Hepatic stellate cell (primary cell): ENCODE measurements at places on chromosomes 6 and 20.

DNA sequence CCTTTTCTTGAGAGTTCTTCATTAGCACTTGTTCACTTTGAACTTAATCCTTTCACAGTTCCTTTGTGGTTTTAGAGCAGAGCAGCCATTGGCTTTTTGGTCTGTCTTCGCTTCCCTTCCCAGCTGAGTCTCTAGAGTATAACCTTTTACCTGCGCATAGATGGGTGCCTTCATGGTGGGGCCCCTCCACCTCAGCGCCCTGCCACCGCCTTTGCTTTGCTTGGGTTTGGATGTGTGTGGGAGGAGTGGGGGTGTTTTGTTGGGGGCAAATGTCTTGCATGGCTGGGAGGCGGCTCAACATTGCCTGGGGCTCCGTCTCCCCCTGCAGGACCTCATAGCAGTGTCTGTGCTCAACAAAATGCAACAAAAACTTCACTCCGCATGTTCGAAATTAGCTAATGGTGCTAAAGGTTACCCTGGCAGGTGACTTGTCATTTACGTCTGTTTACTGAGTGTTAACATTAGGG, 11.9 kb downstream of the PYGB start:
- no peak for DNase-seq

- no peak for DNase-seq
These were observed 132.4 kb upstream of the MAN1A1 start for GRCh38 chr6:119481976-119482375.

DNA sequence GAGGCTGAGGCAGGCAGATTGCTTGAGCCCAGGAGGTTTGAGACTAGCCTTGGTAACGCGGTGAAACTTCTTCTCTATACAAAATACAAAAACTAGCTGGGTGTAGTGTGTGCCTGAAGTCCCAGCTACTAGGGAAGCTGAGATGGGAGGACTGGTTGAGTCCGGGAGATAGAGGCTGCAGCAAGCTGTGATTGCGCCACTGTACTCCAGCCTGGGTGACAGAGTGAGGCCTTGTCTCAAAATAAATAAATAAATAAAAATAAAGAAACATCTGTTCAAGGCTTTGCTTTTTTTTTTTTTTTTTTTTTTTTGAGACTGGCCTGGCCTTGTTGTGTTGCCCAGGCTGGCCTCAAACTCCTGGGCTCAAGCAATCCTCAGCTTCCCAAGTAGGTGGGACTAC, 23.7 kb upstream of the SLC23A2 start:
- DNase-seq, result no peak

DNA sequence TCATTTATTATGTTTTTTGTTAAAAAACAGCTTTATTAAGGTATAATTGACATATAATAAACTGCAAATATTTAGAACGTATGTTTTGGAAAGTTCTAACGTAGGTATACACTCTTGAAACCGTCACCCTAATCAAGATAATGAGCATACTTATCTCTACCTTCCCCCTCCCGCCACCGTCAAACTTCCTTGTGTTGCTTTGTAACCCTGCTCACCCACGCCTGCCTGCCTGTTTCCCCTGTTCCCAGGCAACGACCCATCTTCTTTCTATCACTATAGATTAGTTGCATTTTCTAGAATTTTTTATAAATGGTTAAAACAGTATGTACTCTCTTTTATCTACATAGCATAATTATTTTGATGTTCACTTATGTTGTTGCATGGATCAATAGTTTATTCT, 33.5 kb upstream of the GCLC start:
- no peak for DNase-seq

DNA sequence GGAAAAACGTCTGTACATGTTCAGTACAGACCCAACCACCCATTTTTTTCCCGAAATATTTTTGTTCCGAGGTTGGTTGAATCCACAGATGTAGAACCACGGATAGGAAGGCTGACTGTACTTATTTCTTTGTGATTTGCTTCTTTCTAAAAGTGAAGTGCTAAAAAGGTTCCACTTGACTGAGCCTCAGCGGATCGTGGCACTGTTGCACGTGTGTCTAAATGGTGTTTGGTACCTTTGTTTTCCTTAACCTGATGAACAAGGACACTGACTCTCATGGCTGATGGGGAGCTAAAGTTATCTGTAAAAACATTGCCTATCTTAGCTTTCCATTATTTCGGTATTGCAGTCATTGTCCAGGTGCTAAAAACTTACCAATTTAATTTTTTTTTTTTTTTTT, 6.2 kb downstream of the BPHL start:
- no peak for DNase-seq
